ENCODE measurements at places on chromosomes 1 and 21. TPM values are rescaled to one million over a fixed set of nuclear protein-coding genes. Genes with fewer than 3 reads are reported as not detected.
A peak's percentile ranks its signal among the peaks of the same experiment; 100 is the strongest.

ALX3 gene
- not detected for total RNA-seq

ZNF683 gene
- not detected for total RNA-seq

KIAA1614 gene
- 1.3 TPM for total RNA-seq

- DNase-seq = no peak
These were observed 54.2 kb downstream of the PDE4B start for GRCh38 chr1:65846866-65847265.

GRCh38 chr1:192147696-192148095 lies 10.6 kb upstream of the RGS18 start:
- no peak for DNase-seq

DNA sequence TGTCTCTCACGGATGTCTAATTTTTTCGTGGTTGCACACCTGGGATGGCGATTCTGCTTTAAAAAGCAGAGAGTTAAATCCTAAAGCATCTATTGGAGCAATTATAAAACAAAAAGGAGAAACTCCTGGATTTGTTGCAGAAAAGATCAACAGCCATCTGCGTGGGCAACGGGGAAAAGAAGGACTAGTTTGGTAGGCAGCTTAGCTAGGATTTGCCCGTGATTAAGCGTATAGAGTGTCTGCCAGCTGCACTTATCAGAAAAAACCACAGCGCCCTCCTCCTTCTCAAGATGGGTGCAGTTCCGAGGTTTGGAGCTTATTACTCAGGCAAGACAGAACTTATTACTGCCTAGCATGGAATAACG lies 526 bp upstream of the SLC25A24 start:
- peak; percentile 55 for DNase-seq

- no peak for DNase-seq
These were observed 195.0 kb upstream of the OLFM3 start for GRCh38 chr1:102191723-102192122.

- DNase-seq = no peak
These were observed 123.7 kb upstream of the EDN2 start for GRCh38 chr1:41608211-41608610.

GRCh38 chr1:226482196-226482595 lies 66.4 kb upstream of the STUM start:
- no peak for DNase-seq

All from gastrocnemius medialis (tissue), 4 donors.